Temporal lobe (tissue), 4 donors: ENCODE measurements at places on chromosomes 12 and 14. TPM values are rescaled to one million over a fixed set of nuclear protein-coding genes. Genes with fewer than 3 reads are reported as not detected.

Gene DLK1
- 0.25 TPM for total RNA-seq

Gene RNASE7
- not detected for total RNA-seq

Gene TTC9
- total RNA-seq = 20.9 TPM

Gene RBM19
- 18.9 TPM for total RNA-seq

Gene RBM25
- total RNA-seq = 41.3 TPM
